ENCODE measurements at places on chromosomes 12 and 14.

GRCh38 chr12:92912052-92912451, 17.0 kb downstream of the EEA1 start:
- no peak for DNase-seq

DNA sequence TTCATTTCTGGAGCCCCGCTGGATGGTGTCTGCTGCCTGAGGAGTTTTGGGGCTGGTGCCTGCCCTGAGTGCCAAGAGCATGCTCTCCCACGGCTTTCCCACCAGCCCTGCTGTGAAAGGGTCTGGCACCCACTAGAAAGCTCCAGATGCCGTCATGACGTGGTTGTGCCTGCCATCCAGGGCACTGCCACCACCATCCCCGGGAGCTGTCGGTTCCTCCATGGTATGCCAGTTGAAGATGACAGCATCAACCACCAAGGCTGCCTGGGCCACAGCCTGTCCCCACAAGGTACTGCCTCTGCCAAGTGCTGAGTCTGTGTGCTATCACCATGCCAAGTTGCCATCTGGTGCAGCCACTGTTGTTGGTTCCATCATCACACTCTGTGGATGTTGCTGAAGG, 85.9 kb downstream of the TTC8 start:
- DNase-seq, result no peak

- no peak for DNase-seq
These were observed 19.5 kb downstream of the TAMALIN start for GRCh38 chr12:52026263-52026662.

DNA sequence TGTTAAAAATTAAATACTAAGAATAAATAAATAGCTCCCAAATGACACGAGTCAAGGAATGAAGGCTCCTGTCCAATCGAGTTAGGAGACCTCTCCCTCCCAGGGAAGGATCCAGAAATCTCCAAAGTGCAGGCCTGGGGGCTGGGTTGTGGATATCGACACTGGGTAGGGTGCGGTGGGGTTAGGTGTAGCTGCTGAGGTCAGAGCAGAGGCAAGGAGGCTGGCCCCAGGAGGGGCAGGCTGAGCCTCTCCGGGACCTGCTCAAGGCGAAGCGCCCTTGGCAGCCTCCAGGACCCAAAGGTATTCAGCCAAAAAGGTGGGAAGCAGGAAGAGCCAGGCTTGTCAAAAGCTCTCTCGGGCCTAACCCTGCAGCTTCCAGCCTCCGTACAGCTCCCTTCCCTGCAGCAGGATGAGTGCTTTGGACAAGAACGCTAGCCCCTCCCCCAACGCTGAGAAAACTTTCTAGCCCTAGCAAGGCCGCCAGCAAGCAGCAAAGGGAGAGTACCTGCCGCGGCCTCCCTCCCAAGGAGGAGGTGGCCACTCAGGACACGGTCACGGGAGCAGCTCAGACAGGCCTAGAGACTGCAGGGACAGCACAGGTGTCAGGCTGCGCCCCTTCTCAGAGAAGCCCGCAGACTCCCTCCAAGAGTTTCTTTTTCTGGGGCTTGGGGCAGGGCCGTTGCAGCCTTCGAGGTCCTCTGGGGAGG, 3.7 kb upstream of the PNMA1 start:
- no peak for DNase-seq

GRCh38 chr12:125245581-125246557, 180.6 kb downstream of the AACS start:
- no peak for DNase-seq

GRCh38 chr12:103852498-103852997, 11.5 kb upstream of the NT5DC3 start:
- no peak for DNase-seq

DNA sequence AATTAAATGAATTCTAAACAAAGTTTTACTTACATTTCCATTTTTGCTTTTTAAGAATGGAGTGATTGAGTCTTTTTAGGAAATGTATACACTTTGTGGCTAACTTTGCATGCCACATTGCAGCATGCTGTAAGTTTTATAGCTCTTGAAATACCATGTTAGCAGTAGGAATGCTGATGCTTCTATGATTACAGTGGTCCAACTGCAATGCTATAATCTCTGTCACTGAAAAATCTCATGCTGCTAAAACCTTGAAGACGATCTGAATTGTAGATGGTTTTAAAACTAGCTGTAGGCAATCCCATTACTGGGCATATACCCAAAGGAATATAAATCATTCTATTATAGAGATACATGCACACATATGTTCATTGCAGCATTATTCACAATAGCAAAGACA, 127.6 kb downstream of the WIF1 start:
- no peak for DNase-seq

DNA sequence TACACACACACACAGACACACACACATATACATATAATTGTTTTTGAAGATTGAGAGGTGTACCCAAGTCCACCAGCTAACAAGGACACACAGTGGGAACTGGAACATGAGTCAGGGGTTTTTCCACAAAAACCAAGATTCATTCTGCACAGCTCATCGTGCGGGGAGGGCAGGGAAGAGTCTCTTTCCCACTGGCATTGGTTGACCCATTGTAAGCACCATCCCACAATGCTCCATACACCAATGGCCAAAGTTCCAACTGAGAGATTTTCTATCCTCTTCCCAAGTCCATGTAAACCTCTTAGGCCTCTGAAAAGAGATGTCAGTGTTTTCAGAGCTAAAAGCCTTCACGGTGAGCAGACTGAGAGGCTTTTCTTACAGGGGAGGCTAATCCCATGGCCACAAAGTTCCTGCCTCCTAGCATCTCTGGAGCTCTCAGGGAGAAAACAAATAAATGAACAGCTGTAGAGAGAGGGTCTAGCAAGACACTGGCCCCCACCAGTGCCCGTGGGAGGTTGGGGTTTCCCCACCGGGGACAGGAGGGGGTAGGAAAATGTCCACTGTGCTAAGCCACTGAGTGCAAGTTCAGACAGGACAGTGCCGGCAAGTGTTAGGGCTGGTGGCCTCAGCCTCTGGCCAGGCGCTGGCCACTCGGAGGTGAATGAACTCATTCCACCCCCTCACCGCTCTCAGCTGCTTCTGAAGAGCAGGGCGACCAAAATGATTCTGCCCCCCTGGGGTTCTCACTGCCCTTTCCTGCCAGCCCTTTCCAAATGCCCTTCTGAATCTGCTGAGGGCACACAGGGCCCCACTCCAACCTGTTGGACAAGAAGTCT, 21.5 kb upstream of the TC2N start:
- DNase-seq, result no peak

DNA sequence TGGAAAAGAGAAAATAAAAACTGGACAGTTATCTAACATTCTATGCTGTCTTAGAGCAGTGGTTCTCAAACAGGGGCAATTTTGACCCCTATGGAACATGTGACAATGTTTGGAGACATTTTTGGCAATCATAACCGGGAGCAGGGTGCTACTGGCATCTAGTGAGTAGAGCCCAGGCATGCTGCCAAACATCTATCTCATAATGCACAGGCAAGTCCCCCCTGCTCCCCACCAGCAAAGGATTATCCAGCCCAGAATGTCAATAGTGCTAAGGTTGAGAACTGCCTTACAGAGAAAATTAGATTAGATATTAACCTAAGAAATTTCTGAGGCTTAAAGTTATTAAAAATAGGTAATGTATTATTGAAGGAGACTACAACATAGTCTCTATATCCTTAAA, 22.9 kb upstream of the CATSPERB start:
- no peak for DNase-seq

Measured in activated effector memory CD4-positive, alpha-beta T cell treated with Interleukin-2 at 50 U/mL for 16 hours (primary cell).